ENCODE measurements at places on chromosomes 1 and 21.

DNA sequence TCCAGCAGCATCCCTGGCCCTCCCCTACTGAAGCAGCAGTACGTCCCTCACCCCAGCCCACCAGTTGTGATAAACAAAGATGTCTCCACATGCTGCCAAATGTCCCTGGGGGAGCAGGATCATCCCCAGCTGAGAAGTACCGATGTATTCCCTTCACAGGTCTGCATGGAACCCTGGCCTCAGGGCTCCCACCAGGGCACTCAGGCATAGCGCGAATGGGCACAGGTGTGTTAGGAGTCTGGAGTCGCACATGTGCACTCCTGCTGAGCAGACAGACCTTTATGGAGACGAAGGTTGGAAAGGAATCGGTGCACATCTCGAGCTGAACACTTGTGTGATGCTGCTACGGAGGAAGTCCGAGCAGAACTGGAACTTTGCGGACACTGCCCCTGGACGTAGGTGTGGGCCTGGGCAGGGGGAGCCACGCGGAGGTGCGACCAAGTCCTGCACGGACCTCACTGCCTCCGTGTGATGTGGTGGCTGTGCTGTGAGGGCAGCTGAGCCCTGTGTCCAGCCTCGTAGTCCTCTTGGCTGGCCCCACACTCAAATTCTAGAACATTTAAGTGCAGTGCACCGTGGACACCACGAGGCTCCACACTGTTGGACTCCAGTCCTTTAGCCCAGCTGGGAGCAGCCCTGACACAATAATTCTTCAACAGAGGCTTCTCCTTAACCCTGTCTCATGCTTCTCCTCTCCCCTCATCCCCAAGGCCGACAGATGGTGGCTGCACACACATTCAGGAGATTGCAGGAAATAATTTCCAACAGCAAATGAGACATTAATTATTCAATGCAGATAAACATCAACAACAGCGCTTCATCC is 43.4 kb downstream of the RSPH1 start:
- no peak for DNase-seq

DNA sequence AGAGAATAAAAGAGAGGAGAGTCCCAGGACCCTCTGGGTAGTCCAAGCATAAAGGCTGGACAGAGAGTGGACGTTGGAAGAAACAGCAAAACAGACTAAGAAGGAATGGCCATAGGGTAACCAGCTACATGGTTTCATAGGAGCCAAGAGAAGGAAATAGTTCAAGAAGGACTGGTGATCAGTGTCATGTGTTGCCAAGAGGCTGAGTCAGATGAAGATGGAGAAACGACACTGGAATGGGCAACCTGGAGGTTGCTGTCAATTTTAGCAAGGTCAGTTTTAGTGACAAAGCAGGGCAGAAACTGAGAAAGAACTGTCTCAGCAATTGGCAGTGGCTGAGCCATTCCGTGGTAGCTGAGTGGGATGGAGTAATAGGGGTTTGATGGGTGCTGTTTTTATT is 41.4 kb downstream of the HMGB4 start:
- DNase-seq, result no peak

DNA sequence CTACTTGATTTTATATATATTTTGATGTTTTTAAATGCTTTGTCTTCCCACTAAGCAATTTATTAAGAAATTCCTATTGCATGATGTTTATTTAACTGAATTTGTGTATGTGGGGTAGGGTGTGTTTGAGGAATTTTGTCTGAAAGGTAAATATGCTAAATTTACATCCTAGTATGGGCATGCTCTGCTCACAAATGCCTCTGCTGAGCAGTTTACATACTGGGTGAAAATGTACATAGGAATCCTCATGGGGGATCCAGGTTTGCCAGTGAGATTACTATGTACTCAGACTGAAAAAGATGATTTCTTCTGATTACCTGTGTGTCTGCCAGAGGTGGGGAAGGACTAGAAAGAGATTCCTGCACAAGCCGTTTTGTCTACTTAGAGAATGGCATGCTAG is 126.6 kb downstream of the DISP1 start:
- DNase-seq, result no peak

- DNase-seq, result no peak
Observed at GRCh38 chr1:107450899-107451664, 310.2 kb downstream of the NTNG1 start.
